ENCODE measurements at places on chromosomes 3 and 15. TPM values are rescaled to one million over a fixed set of nuclear protein-coding genes. Genes with fewer than 3 reads are reported as not detected.

Gene XCR1
- total RNA-seq: not detected

DNA sequence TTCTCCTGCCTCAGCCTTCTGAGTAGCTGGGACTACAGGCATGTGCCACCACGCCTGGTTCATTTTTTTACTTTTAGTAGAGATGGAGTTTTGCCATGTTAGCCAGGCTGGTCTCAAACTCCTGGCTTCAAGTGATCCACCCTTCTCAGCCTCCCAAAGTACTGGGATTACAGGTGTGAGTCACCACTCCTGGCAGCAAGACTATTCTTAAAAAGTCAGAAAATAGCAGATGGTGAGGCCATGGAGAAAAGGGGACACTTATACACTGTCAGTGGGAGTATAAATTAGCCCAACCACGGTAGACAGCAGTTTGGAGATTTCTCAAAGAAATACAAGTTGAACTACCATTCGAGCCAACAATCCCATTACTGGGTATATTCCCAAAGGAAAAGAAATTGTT, 603.3 kb upstream of the TBL1XR1 start:
- H3K4me1 ChIP-seq: peaks cover 11% of the 10 kb centered on the region
- no peak overlapping the region for H3K4me3 ChIP-seq
- H3K36me3 ChIP-seq: no peaks in the 10 kb centered on the region
- DNase-seq: no peak

DNA sequence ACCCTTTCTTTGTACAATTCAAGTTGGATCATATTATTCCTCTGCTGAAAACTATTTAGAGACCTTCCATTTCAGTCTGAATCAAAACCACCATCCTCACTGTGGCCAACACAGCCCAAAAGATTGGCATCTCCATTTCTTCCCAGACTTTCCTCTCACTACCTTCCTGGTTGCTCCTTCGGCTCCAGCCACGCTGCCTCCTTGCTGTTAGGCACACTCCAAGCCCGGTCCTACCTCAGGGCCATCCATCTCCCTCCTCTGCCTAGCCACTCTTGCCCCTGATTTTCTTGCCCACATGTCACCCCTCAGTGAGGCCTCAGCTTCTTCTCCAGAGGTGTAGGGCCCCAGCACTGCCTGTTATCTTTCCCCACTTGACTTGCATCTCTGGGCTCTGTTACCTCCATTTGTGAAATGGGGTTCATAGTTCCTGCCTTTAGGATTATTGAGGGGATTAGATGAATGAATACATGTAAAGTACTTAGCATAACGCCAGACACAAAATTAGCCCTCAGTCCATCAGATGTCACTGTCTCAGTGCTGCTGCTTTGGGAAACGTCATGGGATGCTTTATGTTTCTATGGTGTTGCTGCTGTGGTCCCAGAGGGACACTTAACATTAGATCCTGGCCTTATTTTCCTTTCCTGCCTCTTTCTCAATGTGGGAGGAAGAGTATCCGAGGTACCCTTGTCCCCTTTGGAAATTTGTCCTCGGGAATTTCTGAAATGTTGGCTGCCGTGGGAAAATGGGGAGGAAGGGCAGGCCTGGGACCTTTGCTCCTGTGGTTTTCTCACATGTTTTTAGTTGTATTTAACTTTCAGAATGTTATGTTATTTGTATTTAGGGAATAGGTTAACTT, 31.3 kb downstream of the SNRK start:
- peaks cover 76% of the 10 kb centered on the region for H3K4me1 ChIP-seq
- no peaks in the 10 kb centered on the region for H3K27me3 ChIP-seq

Gene UBE2E1
- total RNA-seq: 82.6 TPM

DNA sequence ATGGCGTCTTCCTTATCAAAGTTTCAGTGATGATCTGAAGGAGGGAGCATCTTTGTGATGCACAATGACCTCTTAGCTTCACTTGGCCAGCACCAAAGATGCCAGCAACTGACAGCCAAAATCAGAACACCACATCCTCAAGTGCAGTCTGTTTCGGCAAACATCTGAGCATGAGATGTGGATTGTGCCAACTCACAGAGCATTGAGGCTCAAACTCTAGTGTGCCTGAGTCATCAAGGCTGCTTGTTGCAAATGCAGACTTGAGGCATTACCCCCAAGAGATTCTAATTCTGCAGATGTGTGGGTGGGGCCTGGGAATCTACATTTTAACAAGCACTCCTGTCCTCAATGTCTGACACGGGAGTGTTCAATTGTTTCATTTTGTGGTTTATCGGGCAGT, 35.8 kb downstream of the ABHD5 start:
- H3K27ac ChIP-seq: no peak overlapping the region
- H3K27me3 ChIP-seq: no peaks in the 10 kb centered on the region
- H3K36me3 ChIP-seq: no peaks in the 10 kb centered on the region
- peaks cover 8% of the 10 kb centered on the region for H3K4me1 ChIP-seq

Gene ECE2
- not detected for total RNA-seq

- H3K4me1 ChIP-seq: peaks cover 31% of the 10 kb centered on the region
- no peak overlapping the region for H3K4me3 ChIP-seq
- DNase-seq: peak; percentile 44
Observed at GRCh38 chr3:133443649-133444422, 44.0 kb downstream of the BFSP2 start.

GRCh38 chr3:175777495-175777894, 918.4 kb downstream of the NAALADL2 start:
- no peaks in the 10 kb centered on the region for H3K36me3 ChIP-seq
- DNase-seq: peak; percentile 0
- H3K27ac ChIP-seq: no peak overlapping the region
- no peaks in the 10 kb centered on the region for H3K27me3 ChIP-seq
- no peaks in the 10 kb centered on the region for H3K4me1 ChIP-seq
- H3K4me3 ChIP-seq: no peak overlapping the region

GRCh38 chr15:37979671-37980409, 45.4 kb downstream of the TMCO5A start:
- H3K4me3 ChIP-seq: no peak overlapping the region
- H3K36me3 ChIP-seq: no peaks in the 10 kb centered on the region
- H3K4me1 ChIP-seq: no peaks in the 10 kb centered on the region
- no peaks in the 10 kb centered on the region for H3K27me3 ChIP-seq

DNA sequence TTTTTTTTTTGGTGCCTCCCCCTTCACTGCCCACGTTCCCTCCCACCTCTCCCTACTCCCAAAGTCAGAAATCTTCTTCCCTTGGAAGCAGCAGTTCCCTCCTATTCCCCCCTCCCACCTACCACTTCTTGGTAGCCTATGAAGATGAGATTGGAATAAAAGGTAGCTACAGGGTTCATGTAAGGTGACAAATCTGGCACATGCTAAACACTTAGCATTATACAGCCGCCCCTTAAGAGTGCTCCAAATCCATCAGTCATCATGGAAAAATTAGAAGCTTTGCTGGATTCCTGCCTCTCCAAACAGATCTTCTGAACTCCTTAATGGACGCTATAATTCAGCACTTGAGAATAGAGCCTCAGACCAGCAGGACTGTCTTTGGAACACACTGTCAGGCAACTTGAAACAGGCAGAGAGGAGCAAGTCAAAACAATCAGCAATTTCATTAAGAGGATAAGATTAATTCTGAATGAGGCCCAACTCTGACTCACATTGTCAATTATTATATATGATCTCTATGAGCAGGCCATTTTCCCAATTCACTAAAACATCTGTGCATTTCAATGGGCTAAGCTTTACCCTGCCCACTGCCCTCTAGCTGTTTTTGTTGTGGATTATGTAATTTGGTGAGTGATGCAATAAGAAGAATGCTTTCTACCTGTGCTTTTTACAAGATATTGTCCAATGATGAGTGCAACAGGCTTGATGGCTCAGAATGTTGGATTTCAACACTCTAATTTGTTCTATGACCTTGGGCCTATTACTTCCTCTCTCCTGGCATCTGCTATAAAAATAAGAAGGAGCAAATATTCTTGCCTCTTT, 34.6 kb upstream of the SPRED1 start:
- DNase-seq: no peak
- H3K4me3 ChIP-seq: no peak overlapping the region
- H3K27ac ChIP-seq: no peak overlapping the region
- H3K27me3 ChIP-seq: no peaks in the 10 kb centered on the region
- peaks cover 30% of the 10 kb centered on the region for H3K4me1 ChIP-seq

DNA sequence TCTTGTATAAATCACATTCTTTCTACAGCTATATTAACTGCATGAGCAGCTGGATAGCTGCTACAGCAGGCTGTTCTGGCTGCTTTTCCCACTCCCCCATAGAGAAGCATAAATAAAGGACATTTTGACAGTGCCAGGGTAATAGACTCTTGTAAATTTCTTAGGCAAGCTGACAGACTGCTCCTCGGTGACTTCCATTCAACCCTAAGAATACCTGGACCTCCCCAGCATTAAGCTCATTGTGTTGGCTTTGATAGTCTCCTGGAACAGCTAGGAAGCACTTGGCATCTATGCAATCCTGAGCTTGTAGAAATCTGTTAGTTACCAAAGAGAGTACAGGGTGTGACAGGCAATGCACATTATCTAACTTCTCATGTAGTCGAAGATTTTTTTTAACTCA, 475.4 kb downstream of the AGBL1 start:
- no peak overlapping the region for H3K4me3 ChIP-seq
- H3K36me3 ChIP-seq: no peaks in the 10 kb centered on the region
- H3K27ac ChIP-seq: no peak overlapping the region
- no peak for DNase-seq

GRCh38 chr3:20503394-20504082, 317.5 kb upstream of the SGO1 start:
- no peaks in the 10 kb centered on the region for H3K36me3 ChIP-seq
- H3K27me3 ChIP-seq: no peaks in the 10 kb centered on the region
- H3K27ac ChIP-seq: no peak overlapping the region
- H3K4me3 ChIP-seq: no peak overlapping the region
- H3K4me1 ChIP-seq: no peaks in the 10 kb centered on the region
- no peak for DNase-seq

DNA sequence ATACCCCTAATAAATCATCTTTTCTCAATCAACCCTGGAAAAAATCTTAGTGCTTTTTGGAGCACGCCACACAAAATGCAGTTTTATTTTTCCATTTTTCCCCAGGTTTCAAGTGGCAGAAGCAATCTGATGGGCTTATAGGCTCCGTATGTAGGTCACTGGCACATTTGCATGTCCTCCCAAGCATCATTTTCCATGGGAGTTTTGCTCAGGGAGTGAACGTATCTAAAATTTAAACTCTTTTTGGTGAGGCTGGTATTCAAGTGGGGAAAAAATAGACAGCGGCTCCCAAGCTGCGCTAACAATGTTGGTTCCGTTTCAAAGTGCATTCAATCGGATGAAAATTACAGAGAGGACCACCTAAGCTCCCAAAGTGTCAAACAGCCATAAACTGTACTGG, 233.4 kb downstream of the MEX3B start:
- no peaks in the 10 kb centered on the region for H3K27me3 ChIP-seq
- DNase-seq: no peak
- H3K4me1 ChIP-seq: no peaks in the 10 kb centered on the region

- H3K27ac ChIP-seq: no peak overlapping the region
- H3K4me3 ChIP-seq: no peak overlapping the region
- no peak for DNase-seq
Observed at GRCh38 chr3:43857361-43858293, 166.9 kb downstream of the ABHD5 start.

DNA sequence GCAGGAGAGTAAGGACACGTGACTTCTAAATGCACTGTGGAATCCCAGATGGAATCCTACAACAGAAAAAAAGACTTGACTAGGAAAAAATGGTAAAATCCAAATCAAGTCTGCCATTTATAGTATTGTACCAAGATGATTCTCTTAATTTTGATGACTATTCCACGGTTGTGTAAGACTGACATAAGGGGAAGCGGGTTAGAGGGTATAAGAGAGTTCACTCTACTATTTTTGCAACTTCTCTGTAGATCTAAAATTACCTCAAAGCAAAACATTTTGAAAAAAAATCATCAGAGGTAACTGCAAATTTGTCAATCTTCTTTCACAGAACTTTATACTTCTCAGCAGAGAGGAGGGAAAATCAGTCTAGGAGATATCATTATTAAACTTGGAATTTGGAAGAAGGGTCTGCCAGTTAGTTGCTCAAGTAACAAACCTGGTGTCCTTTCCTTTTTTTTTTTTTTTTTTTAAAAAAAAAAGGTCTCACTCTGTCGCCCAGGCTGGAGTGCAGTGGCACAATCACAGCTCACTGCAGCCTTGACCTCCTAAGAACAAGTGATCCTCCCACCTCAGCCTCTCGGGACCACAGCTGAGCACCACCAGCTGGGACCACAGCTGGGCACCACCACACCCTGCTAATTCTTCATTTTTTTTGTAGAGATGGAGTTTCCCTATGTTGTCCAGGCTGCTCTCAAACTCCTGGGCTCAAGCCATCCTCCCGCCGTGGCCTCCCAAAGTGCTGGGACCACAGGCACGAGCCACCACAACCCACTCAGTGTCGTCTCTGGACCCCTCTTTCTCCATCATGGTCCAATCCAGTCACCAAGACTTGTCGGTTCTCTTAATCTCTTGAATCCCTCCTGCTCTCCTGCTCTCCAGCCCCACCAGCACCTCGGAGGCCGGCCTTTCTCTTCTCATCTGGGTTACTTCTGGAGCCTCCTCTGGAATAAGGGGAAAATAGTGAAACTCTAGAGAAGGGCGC, 14.9 kb upstream of the HES1 start:
- H3K4me1 ChIP-seq: peaks cover 48% of the 10 kb centered on the region
- H3K36me3 ChIP-seq: no peaks in the 10 kb centered on the region
- H3K4me3 ChIP-seq: no peak overlapping the region
- peak overlapping the region; percentile 12 for H3K27ac ChIP-seq
- DNase-seq: no peak

- no peaks in the 10 kb centered on the region for H3K36me3 ChIP-seq
- H3K27me3 ChIP-seq: no peaks in the 10 kb centered on the region
- H3K4me3 ChIP-seq: peak overlapping the region; percentile 45
- H3K27ac ChIP-seq: no peak overlapping the region
- H3K4me1 ChIP-seq: peaks cover 42% of the 10 kb centered on the region
Observed at GRCh38 chr3:48232734-48233133, 8.2 kb upstream of the ZNF589 start.

DNA sequence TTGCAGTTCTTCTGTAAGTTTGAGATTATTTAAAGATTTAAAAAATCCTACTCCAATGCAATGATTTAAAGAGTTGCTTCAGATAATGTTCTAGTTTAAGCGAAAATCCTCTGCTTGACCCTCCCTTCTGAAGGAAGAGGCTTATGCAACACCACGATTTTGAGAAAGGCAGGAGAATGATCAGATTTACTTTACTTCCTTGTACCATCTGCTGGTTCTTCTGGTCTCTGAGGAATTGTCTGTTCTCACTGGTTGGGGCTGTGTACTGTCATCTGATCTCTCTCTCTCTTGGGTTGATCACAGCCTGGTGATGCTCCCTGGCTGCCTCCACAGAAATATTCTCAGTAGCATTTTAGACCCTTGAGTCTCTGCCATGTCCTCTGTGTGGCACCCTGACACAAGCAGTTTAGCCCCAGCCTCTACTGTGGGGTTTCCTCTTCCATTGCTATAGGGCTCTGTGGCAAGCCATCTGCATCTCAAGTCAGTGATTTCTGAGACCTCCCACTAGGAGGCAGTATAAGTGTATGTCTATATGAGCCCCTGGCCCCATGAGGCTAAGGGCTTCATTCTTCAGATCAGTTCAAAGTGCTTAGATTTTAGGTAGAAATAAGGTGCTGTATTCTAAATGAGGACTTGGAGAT, 50.8 kb upstream of the PLAAT1 start:
- no peak overlapping the region for H3K4me3 ChIP-seq
- DNase-seq: peak; percentile 23
- no peaks in the 10 kb centered on the region for H3K27me3 ChIP-seq
- no peaks in the 10 kb centered on the region for H3K4me1 ChIP-seq
